ENCODE measurements at places on chromosomes 5 and 9. TPM values are rescaled to one million over a fixed set of nuclear protein-coding genes. Genes with fewer than 3 reads are reported as not detected.

DNA sequence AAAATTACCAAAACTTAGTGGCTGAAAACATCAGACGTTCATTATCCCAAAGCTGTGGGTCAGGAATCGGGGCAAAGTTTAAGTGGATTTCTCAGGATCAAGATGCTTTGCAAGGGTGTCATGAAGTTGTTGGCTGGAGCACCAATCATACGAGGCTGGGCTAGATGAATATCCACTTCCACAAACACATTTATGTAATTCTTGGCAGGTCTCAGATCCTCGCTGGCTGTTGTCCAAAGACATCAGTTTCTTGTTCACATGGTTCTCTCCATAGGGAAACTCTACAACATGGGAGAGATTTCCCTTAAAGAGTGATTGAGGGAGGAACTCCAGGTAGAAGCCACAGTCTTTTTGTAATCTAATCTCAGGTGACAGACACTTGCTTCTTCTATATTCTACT is 20.2 kb upstream of the CCDC192 start:
- no peak for DNase-seq

DNA sequence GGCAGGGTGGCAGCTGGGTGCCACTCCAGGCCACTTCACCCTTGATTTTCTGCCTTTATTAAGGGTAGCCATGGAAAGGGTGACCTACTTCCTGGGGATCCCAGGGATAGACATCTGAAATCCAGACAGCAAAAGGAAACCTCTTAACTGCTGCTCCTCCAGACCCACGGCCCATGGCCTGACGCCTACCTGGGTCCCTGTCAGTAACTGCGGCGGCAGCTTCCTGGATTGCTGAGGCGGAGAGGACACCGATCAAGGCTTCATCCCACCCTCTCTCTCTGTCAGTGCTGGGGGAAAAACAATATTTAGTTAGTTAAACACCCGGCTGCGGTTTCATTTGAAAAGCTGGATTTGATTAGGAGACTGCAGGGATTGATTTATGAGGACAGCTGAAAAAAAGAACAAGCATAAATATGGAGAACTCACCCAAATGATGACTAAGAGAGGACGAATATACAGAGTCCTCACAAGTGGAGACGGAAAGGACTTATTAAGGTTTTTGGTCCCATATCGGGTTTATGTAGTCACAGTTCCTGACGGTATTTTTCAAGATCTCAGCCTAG is 158.7 kb upstream of the KLF4 start:
- no peak for DNase-seq

GRCh38 chr5:152641970-152642805 is 237.1 kb upstream of the NMUR2 start:
- DNase-seq: no peak

GRCh38 chr9:22463205-22463604 is 16.6 kb downstream of the DMRTA1 start:
- no peak for DNase-seq

CCL27 gene
- not detected for total RNA-seq

DNA sequence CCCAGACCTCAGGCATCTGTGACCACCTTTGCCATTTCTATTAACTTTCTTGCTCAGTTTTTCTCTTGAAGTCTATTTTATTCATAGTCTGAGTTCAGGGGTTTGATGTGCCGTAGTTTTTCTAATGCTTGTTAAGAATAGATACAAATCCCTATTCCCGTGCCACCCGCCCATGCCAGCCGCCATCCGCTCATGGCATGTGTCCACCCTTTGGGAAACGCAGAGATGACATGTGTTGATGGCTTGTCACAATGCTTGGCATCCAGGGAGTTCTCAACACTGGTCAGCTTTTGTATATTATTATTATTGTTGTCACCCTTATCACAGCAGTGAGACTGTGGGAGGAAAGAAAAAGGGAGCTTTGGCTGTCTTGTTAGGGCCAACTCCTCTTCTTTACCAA is 17.3 kb upstream of the ANGPTL2 start:
- no peak for DNase-seq

NMRK1 gene
- total RNA-seq: 21.5 TPM

DNA sequence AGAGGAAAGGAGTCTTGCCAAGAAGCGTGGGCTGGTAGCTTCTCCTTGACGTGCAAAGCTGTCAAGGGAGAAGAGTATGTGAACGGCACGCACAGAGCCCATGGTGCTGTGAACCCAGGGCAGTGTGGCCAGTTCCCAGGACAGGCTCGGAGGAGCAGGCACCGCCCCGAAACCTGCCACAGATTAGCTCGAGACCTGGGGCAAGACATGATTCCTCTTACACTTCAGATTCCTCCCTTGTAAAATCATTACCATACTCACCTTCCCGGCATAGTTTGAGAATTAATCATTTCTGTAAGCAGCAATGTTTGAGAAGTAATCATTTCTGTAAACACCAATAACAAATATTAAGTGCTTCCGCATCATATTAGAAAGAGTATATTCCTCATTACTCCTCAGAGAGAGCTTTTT is 19.9 kb downstream of the GOLM1 start:
- DNase-seq: peak; percentile 41

GRCh38 chr9:96253059-96253696 is 48.8 kb downstream of the HSD17B3 start:
- peak; percentile 20 for DNase-seq

DNA sequence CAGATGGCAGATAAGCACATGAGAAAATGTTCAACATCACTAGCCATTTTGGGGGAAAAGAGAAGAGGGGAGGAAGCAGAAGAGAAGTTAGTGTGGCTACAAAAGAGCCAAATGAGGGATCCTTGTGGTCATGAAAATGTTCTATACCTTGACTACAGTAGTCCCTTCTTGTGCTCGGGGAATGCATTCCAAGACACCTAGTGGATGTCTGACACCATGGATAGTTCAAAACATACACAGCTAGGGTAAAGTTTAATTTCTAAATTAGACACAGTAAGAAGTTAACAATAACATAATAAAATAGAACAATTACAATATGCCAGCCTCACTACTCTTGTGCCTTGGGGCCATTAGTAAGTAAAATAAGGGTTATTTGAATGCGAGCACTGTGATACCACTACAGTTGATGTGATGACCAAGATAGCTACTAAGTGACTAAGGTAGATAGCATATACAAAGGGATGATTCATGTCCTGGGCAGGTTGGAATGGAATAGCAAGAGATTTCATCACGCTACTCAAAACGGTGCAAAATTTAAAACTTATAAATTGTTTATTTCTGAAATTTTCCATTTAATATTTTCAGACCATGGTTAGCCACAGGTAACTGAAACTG is 344.1 kb downstream of the NR2F1-AS1 start:
- DNase-seq: peak; percentile 56

- DNase-seq: no peak
Measured at GRCh38 chr5:11281842-11282241, 520.8 kb upstream of the DAP start.

DNA sequence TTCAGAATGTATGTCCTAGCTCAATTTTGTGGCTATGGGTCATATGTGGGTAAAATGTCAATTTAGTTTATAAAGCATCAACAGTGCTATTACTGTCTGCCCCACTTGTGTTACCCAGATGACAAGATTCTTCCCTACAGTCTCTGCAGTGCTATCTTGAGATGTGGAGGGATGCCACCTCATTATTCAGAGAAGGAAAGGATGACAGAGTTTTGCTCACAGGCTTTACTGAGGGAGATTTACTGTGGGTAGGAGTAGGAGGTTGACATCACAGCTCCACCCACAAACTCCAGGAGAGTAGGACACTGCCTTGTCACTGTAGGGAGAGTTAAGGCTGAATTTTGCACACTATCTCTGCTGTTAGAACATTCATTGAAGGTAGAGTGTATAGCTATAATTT is 359.3 kb downstream of the HTR1A start:
- DNase-seq: no peak

- DNase-seq: peak; percentile 51
Measured at GRCh38 chr5:52989025-52989780, at the start of gene ITGA2. Gene ITGA2, plus strand, starts transcription at chr5:52989352. Its CDS starts 117 bp downstream, at chr5:52989469.

- DNase-seq: no peak
Measured at GRCh38 chr5:173535166-173535975, 81.1 kb downstream of the BOD1 start.

ASB6 gene
- total RNA-seq: 14.4 TPM

FAM221B gene
- total RNA-seq: not detected

- no peak for DNase-seq
Measured at GRCh38 chr5:117497601-117498000, 923.0 kb upstream of the SEMA6A start.

GRCh38 chr9:98874721-98875255 is 67.3 kb downstream of the GALNT12 start:
- DNase-seq: no peak

GRCh38 chr5:59035681-59036080 is 452.8 kb downstream of the RAB3C start:
- DNase-seq: no peak

DNA sequence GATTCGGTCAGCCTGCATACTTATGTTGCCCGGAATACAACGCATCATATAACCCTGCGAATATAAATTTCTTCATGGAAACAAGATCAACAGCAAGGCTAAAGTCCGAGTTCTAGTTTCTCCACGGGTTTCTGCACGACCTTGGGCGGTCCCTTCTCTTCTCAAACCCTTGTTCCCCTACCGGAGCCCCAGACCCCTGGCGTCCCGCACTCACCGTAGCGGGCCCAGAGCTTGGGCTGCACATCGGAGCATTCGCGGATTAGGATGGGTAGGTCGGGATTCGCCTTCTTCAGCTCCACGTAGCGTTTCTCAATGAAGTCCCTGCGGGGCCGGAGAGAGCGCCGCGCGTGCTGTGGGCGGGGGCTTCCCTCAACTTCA is 399 bp downstream of the NDUFA2 start:
- DNase-seq: no peak

LHX2 gene
- 10.9 TPM for total RNA-seq

DNA sequence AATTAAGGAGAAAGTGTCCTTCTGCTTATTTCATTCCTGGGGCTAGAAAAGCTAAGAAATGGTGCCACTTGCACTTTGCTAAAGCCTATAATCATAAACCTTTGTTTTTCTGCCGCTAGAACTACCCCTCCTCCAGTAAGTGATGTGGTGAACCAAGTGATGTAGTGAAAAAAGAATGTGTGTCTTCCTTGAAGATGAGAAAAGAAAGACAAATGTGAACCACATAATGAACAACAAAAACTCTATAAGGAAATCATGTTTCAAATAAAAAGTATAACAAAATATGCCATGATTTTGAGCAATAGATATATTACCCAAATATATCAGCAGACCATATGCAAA is 179.0 kb upstream of the SGCD start:
- no peak for DNase-seq

GRCh38 chr5:137504916-137505315 is 5.8 kb upstream of the SPOCK1 start:
- no peak for DNase-seq

SPATA31C1 gene
- total RNA-seq: not detected

DNA sequence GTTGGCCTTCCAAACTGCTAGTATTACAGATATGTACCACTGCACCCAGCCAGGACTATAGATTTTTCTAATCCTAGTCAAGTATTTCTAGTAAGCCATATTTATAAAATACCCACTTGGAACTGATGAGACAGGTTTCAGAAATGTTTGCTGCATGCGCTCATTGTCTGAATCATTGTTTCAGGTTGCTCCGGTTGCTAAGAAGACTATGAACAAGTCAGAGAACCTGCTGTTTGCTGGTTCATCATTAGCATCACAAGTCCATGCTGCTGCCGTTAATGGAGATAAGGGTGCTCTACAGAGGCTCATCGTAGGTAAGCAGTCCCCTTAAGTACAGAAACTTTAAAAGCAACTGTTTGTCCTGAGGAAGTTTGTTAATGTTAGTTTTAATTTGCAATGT is 5.3 kb downstream of the INVS start:
- DNase-seq: no peak

PPIC gene
- total RNA-seq: 61.5 TPM

LIFR gene
- 66.1 TPM for total RNA-seq

NMUR2 gene
- total RNA-seq: not detected

HAPLN1 gene
- 35.6 TPM for total RNA-seq

DNA sequence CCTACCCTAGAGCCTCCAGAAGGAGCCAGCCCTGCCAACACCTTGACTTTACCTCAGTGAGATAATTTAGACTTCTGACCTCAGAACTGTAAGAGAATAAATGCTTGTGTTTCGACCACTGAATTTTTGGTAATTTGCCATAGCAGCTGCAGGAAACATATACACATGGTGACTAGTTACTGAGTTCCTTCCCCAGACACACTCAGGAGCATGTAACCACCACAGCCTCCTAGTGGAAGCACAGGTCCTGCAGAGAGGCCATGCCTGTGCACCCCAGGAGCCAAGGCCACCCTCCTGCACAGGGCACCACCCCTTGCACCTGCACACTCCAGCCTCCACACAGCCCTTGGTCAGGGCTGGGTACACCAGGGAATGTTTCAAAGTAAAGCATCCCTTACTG is 7.6 kb upstream of the CAMSAP1 start:
- no peak for DNase-seq

IL4 gene
- not detected for total RNA-seq

GRCh38 chr5:127229185-127229889 is 61.3 kb upstream of the MEGF10 start:
- DNase-seq: no peak

STK32A gene
- total RNA-seq: 0.17 TPM

CENPK gene
- total RNA-seq: 97.1 TPM

GRCh38 chr5:142609142-142609541 is 76.7 kb downstream of the FGF1 start:
- DNase-seq: no peak

- no peak for DNase-seq
Measured at GRCh38 chr5:126309860-126310259, 113.3 kb upstream of the GRAMD2B start.

EIF4E1B gene
- total RNA-seq: not detected

- peak; percentile 81 for DNase-seq
Measured at GRCh38 chr9:114893221-114894010, 37.0 kb downstream of the TNFSF8 start.

DNA sequence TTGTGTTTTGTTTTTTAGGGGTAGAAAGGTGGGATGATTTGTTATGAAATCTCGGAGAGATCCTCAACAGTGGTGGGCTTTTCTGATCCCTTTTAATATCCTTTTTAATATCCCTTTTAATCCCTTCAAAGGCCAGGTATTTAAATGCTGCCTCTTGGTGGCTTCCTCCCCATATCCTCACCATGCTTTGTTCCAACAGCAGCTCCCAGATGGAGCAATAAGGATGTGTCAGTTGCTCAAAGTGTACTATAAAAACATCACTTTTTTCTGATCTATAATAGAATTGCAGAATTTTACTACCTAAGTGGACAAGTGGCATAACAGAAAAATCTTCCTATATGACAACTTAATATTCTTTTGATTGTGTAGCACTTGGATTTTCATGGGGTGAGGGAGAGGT is 160.1 kb downstream of the GNAQ start:
- DNase-seq: no peak

DNA sequence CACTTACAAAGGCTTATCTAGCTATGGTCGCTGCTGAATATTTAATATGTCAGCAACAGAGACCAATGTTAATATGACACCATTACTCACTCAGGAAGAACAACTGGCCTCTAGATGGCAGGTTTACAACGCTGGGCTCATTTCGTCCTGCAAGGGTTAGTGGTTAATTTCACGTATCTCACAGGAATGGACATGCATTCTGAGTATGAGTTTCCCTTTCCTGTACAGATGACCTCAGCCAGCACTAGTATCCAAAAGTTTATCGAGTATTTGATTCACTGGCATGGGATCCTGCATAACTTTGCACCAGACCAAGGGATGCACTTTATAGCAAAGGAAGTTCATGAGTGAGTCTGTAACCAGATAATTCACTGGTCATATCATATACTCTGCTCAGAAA is 8.7 kb upstream of the TRPC7 start:
- DNase-seq: peak; percentile 71

GRCh38 chr5:116640236-116640635 is 65.6 kb upstream of the SEMA6A start:
- DNase-seq: no peak

GRCh38 chr9:77024776-77025545 is 5.5 kb downstream of the FOXB2 start:
- DNase-seq: peak; percentile 10

SHOC1 gene
- not detected for total RNA-seq

FOXD4 gene
- total RNA-seq: 0.65 TPM

Measured in A172 (cell line).